ENCODE measurements at places on chromosomes 7 and 10. TPM values are rescaled to one million over a fixed set of nuclear protein-coding genes. Genes with fewer than 3 reads are reported as not detected.

Gene TPK1
- total RNA-seq, result 2.3 TPM

Gene RADIL
- total RNA-seq, result 0.35 TPM

Gene TBATA
- not detected for total RNA-seq

Gene CPA2
- not detected for total RNA-seq

Gene LFNG
- total RNA-seq, result 10.6 TPM

Gene FXYD4
- total RNA-seq, result not detected

Gene FGFR2
- 33.3 TPM for total RNA-seq

Gene SP8
- total RNA-seq, result not detected

Gene TMEM213
- 1.3 TPM for total RNA-seq

Gene TFR2
- 0.38 TPM for total RNA-seq

Gene IDI2
- not detected for total RNA-seq

DNA sequence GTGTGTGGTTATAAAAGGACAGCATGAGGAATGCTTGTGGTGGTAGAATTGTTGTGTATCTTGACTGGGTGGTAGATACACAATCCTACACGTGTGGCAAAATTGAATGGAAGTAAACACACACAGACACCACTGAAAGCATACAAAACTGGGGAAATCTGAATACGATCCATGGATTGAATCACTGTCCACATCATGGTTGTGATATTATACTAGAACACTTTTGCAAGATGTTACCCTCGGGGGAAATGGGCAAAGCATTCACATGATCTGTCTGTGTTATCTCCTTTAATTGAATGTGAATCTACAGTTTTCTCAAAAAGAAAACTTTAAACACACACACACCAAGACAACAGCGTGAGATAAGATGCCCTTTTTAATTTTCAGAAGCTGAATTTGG, 165.2 kb upstream of the CELF2 start:
- no peak for DNase-seq

- DNase-seq, result no peak
Measured at GRCh38 chr10:96987842-96988175, 155.7 kb downstream of the LCOR start.

- DNase-seq, result no peak
Measured at GRCh38 chr7:26556061-26556881, 264.6 kb downstream of the SNX10 start.

GRCh38 chr7:1349351-1349761, 109.9 kb downstream of the MICALL2 start:
- DNase-seq, result no peak

DNA sequence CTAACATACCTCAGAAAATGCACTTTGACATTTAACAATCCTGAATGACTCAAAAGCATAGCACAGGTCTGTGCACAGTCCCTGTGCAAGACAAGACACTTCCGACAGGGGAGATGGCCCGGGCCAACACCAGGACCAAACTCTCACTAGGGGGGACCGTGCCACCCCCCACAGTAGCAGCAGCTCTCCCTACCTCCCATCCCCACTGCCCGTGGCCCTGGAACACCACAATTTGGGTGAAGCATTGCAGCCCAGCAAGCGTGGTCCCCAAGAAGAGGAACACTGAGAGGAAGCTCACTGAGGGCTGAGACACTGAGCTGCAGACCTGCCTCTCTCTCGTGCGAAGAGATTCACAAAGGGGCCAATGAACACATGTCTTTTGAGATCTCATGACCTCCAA, 26.0 kb downstream of the PTPRN2 start:
- no peak for DNase-seq

- DNase-seq, result no peak
Measured at GRCh38 chr10:71741029-71741428, 21.5 kb upstream of the C10orf105 start.

GRCh38 chr10:20281579-20281978, 465.3 kb downstream of the PLXDC2 start:
- DNase-seq, result no peak

- no peak for DNase-seq
Measured at GRCh38 chr10:71268247-71268691, 50.8 kb upstream of the SLC29A3 start.

- DNase-seq, result no peak
Measured at GRCh38 chr7:2106440-2106839, 126.3 kb downstream of the MAD1L1 start.
